AG08395 (cell line): ENCODE measurements at places on chromosomes 2 and 18.
A peak's percentile ranks its signal among the peaks of the same experiment; 100 is the strongest.

- DNase-seq: no peak
Observed at GRCh38 chr2:218036371-218036770, 32.7 kb upstream of the RUFY4 start.

DNA sequence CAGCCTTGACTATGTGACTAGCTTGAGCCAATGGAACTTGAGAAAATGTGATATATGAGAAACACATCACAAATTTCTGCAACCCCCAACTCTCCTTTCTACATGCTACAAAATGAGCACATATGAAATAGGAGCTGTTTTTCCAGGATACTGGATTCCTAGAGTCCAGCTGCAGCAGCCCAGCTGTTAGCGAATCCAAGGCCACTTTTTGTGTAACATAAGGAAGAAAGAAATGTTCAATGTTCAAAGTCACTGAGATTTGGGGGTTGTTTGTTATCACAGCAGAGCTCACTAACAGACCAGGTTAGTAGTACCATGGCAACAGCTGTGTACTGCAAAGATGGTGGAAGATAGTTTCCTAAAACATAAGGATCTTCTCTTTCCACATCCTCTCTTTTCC lies 12.6 kb upstream of the COL6A3 start:
- DNase-seq: no peak

DNA sequence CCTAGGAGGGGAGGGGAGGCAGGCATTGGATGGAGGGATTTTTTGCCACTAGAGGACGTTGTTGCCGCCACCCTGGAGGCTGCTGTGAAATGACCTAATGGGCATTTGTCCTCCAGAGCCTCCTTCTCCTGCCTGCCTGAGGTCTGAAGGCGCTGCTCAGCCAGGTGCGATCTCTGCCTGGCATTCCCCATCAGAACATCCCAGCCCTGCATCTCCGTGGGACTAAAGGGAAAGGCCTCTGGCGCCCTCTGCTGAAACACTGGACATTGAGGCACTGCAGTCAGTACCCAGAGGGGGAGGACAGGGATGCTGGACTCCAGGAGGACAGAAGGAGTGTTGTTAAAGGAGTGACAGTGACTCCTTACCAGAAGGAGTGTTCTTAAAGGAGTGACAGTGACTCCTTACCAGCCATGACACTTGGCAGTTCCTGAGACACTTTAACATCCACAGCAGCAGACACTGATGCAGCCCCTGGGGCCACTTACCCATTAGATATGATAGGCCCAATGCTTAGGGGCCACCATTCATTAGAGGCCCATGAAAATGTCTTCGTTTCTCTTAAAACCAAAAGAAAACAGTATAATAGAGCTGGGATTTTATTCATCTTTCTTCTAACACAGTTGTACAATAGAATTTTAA lies 17.0 kb downstream of the THNSL2 start:
- peak; percentile 65 for DNase-seq

DNA sequence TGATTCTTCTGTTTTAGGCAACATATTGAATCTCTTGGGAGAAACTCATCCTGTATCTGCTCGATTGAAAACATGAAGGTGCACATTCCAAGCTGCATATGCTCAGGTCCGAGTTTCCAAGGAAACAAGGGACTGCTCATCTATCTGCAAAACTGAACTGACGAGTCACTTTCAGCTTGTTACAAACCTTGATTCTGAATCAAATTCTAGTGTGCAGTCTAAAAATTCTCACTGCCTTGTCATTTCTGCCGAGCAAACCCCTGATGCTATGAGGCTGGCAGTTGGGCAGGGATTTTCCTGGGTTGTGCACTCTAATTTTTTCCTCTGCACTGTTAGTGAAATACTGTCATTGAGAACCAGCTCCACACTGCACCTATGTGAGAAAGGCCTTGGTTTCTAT lies 101.3 kb upstream of the ETAA1 start:
- no peak for DNase-seq

DNA sequence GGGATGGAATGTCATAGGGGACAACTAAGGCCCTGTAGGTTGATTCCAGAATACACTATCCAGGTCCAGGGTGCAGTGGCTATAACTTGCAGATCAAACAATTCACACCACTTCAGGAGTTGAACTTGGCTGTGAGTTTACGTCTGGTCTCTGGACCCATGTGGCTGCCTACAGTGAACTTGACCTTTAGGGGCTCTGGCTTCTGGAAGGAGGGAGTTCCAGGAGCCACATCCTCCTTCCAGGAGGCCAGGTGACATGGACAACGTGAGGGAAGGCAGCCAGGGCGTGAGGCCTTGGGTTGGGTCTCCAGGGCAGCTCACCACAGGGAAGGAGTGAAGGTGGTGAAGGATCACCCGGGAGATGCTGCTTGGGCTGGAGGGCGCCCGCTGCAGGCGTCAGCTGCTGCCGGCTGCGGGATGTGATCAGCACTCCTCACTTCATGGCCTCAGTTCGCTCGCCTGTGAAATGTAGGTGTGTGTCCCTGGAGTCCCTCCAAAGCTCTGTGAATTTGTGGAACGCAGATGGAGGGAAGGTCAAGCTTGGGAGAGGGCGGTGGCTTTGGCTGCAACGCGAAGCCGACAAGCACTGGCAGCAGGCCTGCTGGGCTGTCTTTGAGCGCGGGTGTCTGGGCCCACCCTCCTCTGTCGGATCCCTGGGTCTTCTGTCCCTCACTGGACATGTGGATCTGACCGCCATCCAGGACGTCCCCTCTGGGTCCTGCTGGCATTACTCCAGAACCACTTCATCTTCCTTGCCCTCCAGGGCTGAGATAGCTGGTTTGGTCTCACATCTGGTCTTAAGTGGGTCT lies 146.5 kb downstream of the GLI2 start:
- no peak for DNase-seq

- DNase-seq: no peak
Observed at GRCh38 chr2:119136093-119136492, 22.5 kb downstream of the C1QL2 start.

- no peak for DNase-seq
Observed at GRCh38 chr2:31688282-31688681, 107.5 kb upstream of the SRD5A2 start.

DNA sequence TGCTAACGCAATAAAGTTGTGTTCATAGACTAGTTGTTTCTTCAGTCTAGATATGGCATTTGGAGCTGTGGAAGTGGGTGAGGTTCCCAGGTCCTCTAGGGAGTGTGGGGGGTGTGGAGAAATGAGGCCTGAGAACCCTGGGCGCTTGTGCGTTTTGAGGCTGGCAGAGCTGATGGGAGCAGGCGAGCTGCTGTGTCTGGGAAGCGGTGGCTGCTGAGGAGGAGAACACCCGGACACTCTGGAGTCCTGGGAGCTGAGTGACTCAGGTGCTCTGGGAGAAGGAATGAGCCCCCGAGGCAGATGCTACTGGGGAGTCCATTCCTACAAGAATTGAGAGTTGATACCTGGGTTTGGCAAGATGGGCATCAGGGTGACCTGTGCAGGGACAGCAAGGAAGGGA lies 67.5 kb downstream of the LPIN1 start:
- no peak for DNase-seq

GRCh38 chr18:40485318-40485717 lies 1469.7 kb upstream of the PIK3C3 start:
- peak; percentile 24 for DNase-seq

DNA sequence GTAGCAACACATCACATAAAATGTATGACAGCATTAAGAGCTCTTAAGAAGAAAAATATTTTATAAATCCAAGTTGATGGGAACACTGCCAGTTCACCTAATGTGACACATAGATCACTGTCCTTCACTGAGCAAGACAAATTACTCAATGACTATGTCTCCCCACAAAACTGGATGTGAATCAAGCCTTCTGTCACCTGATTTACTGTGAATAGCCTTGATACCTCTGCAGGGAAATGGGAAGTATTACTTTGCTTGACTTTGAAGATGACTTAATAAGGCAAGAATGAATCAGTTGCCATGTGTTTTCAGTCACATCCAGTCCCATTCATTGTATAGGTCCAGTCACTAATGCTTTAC lies 94.6 kb downstream of the NYAP2 start:
- no peak for DNase-seq

- peak; percentile 28 for DNase-seq
Observed at GRCh38 chr2:9498210-9498609, 23.9 kb downstream of the IAH1 start.

DNA sequence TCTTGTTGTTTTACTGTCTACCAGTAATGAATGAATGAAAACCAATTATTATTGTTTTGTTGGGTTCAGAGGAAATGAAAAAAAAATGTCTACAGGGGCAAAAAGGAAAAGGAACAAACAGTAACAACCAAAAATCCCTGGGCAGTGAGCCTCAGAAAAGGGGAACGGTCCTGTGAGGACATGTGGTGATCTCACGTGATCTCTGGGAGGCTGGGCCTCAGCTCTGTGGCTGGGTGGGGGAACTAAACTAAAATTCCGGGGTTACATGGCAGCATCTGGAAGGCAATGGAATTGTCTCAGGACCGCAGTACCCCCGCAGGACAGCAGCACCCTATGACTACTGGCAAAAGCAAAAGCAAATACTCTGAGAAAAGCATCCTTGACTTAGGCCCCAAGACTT lies 80.1 kb downstream of the AFF3 start:
- no peak for DNase-seq

- peak; percentile 4 for DNase-seq
Observed at GRCh38 chr2:202790676-202791075, 80.9 kb downstream of the ICA1L start.

DNA sequence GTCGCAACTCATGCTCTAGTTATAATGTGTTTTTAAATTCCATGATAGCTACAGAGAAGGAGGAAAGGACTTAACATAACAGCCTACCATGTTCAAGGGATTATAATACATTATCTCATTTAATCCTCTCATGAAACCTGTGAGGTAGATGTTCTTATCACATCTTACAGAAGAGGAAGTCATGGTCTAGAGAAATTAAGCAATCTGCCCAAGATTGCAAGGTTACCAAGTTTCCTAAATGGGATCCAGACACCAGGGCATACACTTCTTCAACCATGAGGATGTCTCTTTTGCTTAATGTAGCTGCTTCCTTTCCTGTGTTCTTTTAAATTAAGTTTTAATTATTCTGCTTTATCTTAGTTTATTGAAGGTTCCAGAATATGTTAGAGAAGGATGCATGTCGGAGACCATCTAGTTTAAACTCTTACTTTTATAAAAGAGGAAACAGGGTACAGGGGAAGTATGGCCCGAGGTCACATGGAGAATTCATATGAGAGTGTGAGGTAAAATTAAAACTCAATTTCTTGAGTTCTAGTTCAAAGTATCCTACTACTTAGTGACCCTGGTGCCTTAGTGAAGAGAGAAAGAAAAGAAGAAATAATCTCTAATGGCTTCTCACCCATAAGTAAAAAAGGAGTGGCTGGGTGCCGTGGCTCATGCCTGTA lies 3.6 kb upstream of the IL1A start:
- DNase-seq: no peak

DNA sequence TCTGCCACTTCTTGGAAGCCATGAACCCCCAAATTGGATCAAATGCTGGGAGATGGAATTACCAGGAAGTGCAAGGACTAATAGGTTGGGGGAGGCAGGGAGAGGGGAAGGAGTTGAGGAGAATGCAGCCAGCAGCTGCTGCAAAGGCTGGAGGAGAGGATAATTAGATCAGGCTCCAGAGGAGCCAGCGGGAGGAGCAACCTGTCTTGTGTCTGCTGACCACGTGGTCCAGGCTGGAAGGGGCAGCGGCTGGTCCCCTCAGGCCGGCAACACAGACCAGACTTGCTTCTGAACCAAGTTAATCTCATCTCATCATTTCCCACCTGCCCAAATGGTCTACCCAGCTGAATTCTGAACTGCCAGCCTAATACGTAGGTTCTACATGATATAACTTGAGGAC lies 68.3 kb downstream of the MRO start:
- no peak for DNase-seq

DNA sequence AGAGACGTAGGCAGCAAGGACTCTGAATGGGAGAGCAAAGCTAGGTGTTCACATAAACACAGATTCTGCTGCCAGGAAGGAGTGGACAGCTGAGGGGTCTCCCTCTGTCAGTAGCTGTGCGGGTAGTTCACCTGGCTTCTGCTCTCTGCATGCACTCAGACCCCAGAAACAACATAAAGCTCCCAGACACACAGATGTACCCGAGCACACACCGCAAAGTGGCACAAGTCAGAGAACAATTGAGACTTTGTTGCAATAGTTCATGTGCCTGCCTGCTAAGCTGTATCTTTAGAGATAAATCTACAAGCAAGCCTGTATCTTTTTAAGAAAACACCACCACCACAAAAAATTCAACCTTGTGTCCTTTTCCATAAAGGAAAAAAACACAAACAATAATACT lies 420.0 kb upstream of the ST6GAL2 start:
- DNase-seq: no peak

- DNase-seq: no peak
Observed at GRCh38 chr18:23341983-23342382, 111.1 kb upstream of the RIOK3 start.

DNA sequence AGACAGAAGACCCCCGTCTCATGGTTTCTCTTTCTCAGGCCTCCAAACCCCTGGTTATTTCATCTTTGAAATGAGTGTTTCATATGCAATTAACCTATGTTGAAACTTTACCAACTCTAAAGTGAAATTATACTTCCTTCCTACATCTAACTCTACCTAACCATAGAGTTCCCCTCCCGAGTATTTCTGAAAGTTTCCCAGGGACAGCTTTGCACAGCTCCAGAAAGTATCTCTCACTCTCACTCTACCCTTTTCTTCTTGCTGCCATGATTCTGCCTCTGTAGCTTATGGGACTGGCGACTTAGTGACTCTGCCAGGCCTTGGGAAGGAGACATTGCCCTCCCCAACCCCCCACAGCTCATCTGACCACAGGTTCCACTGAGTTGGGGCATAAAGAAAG lies 107.9 kb downstream of the B3GNT2 start:
- DNase-seq: no peak
